ENCODE measurements at places on chromosomes 16 and 17.

- DNase-seq, result no peak
These were observed 5.1 kb upstream of the MEIOB start for GRCh38 chr16:1877089-1877488.

GRCh38 chr17:27808628-27809027, 8.3 kb upstream of the NOS2 start:
- no peak for DNase-seq

DNA sequence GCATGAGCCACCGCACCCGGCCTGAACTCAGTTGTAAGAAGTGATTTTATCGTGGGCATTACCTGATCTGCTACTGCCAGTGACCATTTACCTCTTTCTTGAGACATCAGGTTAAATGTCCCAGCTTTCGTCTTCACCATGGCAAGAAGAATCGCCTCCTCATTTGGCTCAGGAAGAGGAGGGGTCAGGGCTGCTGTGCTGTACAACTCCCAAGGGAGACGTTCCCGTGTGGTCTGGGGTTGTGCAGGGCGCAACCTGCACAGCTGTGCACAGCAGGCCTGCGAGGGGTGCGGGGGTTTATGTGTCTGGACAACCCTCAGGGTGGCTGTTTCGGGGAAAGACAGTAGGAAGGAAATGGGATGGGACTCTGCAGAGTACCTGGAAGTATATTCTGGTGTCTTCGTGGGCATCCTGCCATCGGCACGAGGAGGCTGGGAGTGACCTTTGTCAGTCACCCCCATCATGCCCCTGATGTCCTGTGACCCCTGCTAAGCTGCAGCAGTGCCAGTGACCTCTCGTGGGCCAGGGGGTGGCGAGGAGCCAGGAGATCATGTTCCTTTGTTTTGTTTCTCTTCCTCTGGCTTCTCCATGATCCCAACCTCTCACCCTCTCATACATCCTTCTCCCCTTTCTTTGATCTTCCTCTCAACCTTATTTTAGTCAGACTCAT, 27.3 kb downstream of the CIBAR2 start:
- DNase-seq, result no peak

- peak; percentile 42 for DNase-seq
These were observed 2.6 kb downstream of the AXIN2 start for GRCh38 chr17:65558683-65559460.

GRCh38 chr17:4899341-4900230, at the start of gene C17orf107:
Gene C17orf107, plus strand, starts transcription at chr17:4899536. Its CDS starts 227 bp downstream, at chr17:4899763.
- DNase-seq, result peak; percentile 89

- DNase-seq, result peak; percentile 45
These were observed 8.0 kb upstream of the LGALS9 start for GRCh38 chr17:27622986-27623385.

DNA sequence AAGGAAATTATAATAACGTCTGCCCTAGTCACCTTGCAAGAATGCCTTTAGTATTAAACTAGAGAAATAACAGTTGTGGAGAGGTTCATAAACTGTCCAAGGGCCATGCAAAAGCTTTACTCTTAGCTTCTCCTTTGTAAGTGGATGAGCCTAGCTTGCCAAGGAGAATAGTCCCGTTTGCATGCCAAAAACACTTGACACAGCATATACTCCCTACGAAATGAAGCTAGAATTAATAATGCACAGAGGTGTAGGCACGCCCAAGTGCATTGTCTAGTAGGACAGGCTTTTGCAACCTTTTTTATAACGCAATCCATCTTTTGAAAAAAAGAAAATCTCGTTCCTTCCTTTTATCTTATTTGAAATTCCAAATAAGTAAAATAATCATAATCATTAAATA, 12.8 kb upstream of the CDRT4 start:
- no peak for DNase-seq

GRCh38 chr17:44840936-44841335, 6.7 kb upstream of the HIGD1B start:
- DNase-seq, result no peak

DNA sequence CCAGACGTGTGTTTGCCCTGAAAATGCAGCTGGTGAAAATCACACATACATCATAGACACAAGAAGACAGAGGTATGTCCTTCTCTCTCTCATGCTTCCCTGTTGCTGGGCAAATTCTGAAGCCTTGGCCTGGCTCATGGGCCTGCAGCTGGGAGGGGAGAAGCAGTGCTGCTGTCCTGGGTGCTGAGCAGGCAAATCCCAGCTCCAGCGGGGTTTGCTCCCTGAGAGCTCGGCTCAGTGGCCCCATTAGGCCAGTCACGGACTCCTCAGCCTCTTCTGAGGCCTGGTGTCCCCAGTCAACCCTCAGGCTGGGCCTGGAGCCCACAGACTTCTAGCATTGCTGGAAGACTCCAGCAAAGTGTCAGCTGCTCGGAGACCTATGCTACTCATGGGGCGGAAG, 11.7 kb downstream of the RHBDL3 start:
- DNase-seq, result peak; percentile 54

DNA sequence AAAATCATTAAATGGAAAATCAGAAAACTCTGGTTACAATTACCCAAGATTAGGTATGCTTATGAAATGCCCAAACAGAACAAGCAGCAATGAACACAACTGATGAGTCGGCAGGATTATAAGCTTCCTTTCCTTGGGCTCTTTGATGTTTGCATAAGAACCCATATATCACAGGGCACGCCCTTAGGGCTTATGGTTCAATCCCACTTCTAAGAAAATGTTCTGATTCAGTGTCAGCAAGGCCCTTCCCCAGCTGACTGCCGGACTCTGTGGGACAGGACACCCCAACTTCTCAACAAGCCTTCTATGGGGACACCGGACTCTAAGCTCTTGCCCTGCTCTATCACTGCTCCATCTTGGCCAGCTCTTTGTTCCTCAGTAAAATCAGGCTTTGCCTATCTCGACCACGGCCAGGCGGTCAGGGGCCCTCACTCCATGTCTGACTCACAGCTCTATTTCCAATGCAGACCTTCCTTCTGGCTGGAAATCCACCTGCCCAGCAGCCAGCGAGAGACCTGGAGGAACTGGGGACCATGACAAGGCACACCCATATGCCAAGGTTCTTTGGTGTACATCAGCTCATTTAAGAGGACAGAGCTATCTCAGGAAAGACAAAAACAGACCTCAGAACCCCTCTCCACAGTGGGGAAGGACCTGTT, 26.8 kb downstream of the LITAFD start:
- DNase-seq, result no peak

DNA sequence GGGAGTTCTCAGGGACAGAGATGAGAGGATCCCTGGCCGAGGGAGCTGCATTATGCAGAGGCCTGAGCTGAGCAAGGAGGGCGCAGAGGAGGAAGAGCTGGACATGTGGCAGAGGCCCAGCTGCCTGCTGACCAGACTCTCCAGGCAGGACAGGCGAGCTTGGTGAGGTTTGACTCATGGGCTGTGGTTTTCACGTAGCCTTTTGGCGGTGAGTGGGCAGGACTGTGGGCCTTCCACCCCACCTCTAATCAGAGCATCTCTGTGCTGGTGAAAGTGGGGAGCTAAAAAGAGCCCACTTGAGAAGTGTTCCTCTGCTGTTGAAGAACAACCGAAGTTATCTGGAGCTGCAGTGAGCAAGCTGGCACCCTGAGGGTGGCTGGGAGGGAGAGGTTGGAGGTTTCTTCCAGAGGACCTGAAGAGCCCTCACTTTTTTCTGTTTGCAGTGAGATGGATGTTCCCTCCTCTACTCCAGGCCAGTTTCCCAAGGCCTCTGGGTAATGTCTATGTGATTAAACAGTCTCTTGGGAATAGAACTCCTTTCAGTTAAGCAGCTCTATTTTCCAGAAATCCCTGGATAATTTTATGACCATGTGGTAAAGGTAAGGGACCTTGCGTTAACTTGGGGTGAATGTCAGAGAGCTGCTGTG, 11.9 kb downstream of the EPN2 start:
- DNase-seq, result no peak

DNA sequence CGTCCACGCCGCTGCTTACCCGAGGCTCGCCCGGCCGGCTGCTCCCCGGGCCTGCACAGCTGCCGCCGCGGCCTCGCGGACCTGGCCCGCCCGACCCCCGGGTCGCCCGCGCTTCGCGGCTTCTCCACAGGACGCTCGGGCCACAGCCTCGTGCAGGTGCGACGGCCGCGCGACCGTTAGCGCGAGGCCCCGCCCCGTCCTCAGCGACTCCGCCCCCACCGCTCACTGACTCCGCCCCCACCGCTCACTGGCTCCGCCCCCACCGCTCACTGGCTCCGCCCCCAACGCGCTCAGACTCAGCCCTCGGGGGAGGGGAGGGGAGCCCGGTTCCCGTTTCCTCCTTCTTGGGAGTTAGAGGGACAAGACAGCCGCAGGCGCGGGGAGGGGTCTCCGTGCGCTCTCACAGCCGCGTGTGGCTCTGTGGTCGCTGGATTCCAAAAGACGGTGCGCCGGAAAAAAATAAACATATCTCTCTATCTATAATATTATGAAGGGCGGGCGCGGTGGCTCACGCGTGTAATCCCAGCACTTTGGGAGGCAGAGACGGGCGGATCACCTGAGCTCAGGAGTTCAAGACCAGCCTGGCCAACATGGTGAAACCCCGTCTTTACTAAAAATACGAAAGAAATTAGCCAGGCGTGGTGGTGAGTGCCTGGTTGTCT, at the start of gene MEIOB:
TSS of gene MEIOB (minus strand) at position 191 of the 662 bp plus-strand sequence. CDS start 3,989 bp downstream, outside the sequence.
- no peak for DNase-seq

GRCh38 chr17:27879987-27880608, 13.1 kb downstream of the LYRM9 start:
- peak; percentile 81 for DNase-seq

GRCh38 chr16:12504312-12504711, 299.4 kb downstream of the CPPED1 start:
- no peak for DNase-seq

GRCh38 chr17:1447052-1447451, 9.0 kb downstream of the CRK start:
- DNase-seq, result no peak

DNA sequence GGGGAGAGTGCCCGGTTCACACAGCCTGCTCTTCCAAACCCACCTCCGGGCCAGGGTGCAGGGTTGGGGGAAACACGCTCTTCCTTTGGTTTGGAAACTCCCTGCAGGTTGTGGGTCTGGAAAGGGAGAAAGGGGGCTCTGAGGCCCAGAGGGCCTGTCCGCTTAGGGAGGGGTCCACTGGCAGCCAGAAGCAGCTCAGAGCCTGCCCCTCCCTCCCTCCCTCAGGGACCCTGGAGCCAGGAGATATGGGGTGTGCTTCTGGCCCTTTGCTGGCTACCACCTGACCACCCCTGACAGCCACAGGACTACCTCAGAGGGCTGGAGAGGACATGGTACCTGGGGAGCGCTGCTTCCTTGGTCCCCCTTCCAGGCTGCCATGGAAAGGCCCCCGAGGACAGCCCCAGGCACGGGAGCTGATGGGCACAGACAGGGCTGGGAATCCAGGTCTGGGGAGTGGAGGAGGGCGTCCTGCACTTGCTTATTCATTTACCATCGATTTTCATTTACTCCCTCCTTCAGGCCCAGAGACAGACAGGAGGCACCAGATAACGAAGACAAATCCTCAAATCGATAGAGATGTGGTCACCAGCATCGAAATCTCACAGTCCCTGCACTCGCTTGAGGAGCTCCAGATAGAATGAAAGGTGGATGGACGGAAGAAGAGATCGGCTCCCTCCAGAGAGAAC, 48.4 kb upstream of the DOC2B start:
- DNase-seq, result peak; percentile 26

DNA sequence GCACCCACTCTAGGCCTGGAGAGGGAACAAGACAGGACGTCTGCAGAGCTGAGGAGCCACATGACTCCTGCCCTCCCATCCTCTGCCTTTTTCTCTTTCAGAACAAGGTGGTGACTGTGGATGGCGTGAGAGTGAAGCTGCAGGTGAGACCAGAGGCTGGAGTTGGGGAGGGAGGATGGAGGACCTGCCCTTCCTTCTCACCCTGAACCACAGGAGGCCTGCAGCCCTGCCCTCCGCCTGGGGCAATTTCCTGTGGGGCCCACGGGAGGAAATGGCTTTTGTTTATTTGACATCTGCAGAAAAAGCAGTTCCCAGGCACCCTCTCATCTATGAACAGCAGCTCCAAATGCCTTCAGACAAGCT, 5.1 kb downstream of the RAB37 start:
- DNase-seq, result no peak

DNA sequence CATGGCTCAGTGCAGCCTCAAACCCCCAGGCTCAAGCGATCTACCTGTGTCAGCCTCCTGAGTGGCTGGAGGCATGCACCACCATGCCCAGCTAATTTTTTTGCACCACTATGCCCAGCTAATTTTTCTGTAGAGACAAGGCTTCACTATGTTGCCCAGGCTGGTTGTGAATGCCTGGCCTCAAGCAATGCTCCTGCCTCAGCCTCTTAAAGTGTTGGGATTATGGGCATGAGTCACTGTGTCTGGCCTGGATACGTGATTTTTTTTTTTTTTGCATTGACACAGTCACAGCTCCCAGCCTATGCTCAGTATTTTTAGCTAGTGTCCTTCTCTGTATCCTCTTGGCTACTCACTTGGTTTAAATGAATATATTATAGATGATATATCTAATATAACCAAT, 377.0 kb upstream of the TNRC6C start:
- no peak for DNase-seq

GRCh38 chr16:48511071-48511540, 98.9 kb downstream of the N4BP1 start:
- no peak for DNase-seq

Data from left hindlimb (tissue), 1 donor.